ENCODE measurements at places on chromosomes 1 and 21. TPM values are rescaled to one million over a fixed set of nuclear protein-coding genes. Genes with fewer than 3 reads are reported as not detected.
A peak's percentile ranks its signal among the peaks of the same experiment; 100 is the strongest.

Gene PDPN
- total RNA-seq = 4.7 TPM

Gene S100A5
- not detected for total RNA-seq

Gene OLFM3
- total RNA-seq = not detected

Gene FAM151A
- not detected for total RNA-seq

Gene THEM5
- total RNA-seq = not detected

Gene LDLRAP1
- 22.1 TPM for total RNA-seq

Gene OVAAL
- not detected for total RNA-seq

Gene FCAMR
- not detected for total RNA-seq

Gene OR2AK2
- total RNA-seq = not detected

DNA sequence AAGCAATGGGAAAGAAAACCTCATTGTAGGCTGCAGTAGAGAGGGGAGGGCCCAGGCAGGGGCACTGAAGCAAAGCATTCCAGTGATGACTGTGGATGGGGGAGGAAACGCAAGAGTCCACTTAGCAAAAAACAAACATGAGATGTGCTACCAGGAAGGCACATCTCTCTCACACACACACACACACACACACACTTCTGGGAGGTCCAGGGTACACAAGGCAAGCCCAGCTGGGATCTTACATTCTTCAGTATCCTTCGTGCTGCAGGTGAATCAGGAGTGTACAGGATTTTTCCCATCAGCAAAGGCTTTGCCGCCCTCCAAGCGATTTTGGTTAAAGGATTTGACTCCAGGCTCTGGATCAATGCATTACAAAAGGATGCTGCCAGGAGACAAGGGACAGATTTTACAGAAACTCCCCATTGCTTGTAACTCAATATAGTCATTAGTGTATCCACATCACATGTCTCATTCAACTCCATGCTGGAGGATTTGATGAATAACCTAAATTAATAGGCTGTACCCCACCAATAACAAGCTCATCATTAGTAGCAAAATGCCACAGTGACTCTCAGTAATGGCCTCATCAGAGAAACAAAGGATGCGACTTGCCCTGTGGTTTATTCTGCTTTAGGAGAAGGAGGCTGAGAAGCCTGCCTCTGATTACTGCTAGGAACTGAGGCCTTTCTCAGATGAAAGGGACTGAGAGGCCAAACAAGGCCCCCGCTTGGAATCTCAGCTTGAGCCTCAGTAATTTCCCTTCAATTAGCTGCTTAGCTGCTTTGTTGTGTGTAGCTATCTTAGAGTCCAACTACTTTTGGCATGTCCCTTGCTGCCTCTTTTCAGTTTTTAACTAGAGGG is 41.6 kb downstream of the ABCA4 start:
- DNase-seq = no peak

DNA sequence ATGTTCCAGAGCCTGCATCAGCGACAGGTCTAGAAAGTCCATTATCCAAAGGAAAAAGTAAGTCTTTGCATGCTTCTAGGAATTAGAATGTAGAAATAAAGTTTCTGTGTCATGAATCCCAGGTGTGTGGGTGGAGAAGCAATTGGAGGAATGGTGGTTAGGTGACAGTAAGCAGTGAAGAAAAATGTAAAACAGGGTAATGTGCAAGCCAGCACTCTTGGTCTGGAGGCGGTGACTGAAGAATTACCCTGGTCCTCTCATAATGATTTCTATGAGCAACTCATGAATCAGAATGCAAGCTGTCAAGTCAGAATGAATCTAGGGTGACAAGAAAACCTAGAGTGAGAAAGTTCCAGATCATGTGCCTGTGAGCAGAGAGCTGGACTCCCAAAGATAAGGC is 33.6 kb downstream of the PLPPR4 start:
- no peak for DNase-seq

DNA sequence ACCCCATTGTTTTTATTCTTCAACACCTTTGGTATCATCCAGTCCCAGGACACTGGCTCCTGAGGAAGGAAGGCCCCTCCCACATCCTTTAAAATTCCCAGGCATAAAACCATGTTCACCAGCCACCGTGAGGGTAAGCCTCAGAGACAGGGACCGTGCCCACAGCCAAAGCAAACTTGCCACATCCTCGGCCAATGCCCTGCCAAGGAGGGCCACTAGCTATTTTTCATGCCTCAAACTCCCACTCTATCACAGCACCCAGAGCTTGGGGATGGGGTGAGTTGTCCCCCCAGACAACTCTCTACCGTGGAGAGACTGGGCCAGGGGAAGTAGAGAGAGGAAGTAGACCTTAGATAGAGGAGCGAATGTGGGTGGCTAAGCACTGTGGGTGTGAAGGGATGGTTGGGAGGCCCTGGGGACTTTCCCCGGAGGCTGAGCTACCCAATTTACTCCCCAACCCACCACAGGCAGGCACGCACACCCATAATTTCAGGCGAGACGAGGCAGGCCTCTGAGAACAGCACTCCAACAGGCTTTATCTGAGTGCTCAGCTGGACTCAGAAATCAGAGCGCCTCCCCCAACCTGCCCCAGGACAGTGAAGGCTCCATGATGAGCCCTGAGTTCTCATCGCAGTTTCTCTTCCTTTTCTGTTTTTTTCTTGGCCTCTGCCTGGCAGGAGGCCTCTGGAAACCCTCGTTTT is 15.9 kb upstream of the BTG2 start:
- DNase-seq = peak; percentile 71

DNA sequence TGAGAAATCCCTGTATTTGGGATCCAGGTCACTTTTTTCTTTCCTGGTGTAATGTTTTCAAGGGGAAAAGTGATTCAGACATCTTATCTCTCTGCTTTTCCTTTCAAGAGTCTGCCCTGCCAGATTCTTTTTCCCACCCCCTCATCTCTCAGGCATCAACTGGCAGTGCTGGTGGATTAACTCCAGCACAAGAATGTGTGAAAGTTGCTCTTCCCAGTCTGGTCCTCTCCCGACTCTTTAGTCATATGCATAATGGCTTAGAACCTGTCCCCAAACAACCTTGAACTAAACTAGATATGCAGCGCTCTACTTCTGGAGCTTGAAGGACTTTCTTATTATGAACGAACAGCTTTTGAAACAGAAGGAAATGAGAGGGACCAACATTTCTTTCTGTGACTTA is 88.5 kb downstream of the SLC44A5 start:
- DNase-seq = no peak

DNA sequence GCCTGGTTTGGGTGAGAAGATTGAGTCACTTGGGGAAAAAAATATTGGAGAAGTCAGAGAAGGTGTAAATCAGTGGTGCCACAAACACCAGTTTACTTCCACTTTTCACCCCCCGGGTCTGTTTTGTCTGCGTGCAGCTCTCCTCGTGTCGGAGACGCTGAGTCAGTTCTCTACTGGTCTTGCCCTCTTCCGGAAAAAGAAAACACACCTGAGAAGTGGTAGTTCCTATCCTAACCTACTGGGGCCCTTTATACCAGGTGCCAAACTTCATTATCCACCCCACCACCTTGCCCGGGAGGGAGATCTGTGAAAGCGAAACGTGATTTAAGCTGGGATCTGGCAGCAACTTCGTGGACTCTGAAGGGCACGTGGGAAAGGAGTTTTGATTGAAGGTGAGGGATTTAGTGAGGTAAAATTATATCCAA is 855 bp upstream of the IVNS1ABP start:
- DNase-seq = peak; percentile 70

GRCh38 chr1:183306317-183307042 is 111.7 kb downstream of the NMNAT2 start:
- peak; percentile 71 for DNase-seq

- DNase-seq = no peak
These were observed 31.5 kb upstream of the XPR1 start for GRCh38 chr1:180600343-180600742.

GRCh38 chr1:155537193-155537592 is 25.4 kb downstream of the ASH1L start:
- no peak for DNase-seq

GRCh38 chr1:153380711-153381110 is 5.3 kb upstream of the S100A12 start:
- no peak for DNase-seq

GRCh38 chr1:156538711-156539440 is 33.5 kb downstream of the IQGAP3 start:
- DNase-seq = no peak

GRCh38 chr1:156656806-156657740 is 15.2 kb downstream of the BCAN start:
- DNase-seq = peak; percentile 98

GRCh38 chr1:46471848-46472492 is 17.7 kb upstream of the DMBX1 start:
- DNase-seq = no peak

- DNase-seq = no peak
These were observed 255.1 kb downstream of the PTPRC start for GRCh38 chr1:198893763-198894444.

GRCh38 chr1:98783821-98784220 is 122.3 kb downstream of the SNX7 start:
- DNase-seq = no peak

GRCh38 chr21:38505654-38506523 is 7.6 kb upstream of the ERG start:
- DNase-seq = no peak

- no peak for DNase-seq
These were observed 69.3 kb upstream of the ANGPTL3 start for GRCh38 chr1:62528015-62528414.

DNA sequence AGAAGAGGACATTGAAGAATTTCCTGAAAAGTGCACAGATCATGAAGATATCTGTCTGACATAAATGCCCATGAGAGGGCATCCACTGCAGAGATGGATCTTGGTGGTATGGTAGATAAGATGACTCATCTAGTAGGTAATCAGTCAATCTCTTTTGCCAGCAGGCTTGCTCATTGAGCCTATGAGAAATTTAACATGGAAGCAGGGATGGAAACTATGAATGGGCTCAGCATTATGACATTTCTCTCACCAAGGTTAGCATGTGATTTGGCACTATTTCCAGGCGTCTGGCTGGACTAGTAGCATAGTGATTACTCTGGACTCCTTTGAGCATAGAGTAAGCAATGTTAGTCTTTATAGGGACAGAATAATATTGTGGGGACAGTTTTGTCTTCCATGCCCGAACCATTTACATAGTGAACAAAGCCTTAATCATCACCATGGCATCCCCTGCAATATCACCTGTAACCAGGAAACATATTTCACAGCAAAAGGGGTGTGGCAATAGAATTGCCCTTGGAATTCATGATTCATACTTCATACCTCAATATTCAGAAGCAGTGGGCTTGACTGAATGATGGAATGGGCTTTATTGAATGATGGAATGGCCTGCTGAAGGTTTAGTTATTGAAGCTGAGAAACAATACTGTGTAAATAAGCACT is 7.3 kb downstream of the OR2C3 start:
- no peak for DNase-seq

DNA sequence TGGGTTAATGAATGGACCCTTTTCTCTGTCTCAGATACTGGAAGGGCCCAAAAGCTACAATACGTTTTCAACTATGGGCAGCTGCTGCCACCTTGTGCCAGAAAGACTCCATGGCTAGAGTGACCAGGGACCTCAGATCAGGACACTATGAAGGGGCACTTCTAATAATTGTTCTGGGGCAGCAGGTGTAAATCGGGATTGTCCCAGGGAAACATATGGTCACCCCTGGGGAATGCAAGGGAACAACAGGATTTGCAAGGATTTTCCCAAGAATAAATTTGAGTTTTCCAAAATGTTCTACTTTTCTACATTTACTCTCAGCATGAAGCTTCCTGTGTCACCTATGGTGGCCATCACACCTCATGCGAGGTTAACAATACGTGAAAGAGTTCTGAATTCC is 12.0 kb upstream of the FCAMR start:
- no peak for DNase-seq

DNA sequence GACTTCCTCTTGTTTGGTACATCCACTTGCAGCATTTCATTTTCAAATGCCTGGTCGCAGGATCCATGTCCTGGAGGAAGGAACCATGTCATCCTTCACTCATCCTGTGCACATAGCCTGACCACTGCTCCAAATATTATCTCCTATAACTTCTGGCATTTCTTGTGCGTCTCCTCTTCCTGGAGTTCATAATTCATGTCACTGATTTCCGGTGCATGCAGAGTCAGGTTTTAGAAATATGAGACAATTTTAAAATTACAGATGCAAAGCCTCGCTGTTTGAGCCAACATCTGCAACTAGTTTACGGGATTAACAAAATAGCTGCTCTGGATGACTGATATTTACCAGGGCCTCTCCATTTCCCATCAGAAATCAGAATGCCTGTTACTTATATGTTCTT is 268.1 kb downstream of the DNM3 start:
- DNase-seq = no peak

- DNase-seq = peak; percentile 87
These were observed 61.9 kb downstream of the TIAM1 start for GRCh38 chr21:31282095-31282709.

DNA sequence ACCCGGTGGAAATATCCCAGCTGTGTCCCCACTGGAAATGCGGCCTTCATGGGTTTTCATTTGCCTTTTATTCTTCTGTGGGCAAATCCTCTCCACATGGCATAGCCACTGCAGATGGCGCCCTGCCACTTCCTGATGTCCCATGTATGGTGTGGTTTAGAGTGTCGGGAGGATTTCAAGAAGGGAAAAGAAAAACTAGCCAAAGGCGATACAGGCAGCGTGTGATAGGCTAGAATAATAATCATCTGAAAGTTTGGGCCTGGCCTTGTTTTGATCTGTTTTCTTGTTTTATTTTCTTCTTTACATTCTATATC is 123.6 kb downstream of the PEX14 start:
- DNase-seq = no peak

DNA sequence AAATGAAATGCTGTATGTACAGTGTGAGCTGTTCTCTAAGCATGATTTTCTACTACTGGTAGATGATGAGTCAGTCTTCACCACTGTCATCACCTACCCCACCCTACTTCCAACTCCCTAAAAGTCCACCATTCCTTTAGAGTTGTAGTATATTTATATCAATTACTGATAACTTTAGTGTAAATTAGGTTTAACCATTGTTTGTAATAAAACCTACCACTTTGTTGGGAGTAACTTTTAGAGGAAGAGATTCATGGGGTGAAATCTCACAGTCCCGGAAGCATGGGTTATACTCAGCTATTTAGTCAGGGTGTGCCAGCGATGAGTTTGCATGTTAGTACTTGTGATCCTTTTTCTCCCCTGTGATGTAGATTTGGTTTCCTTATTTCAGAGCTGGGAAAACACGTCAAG is 17.1 kb downstream of the MORC3 start:
- DNase-seq = peak; percentile 79

All from osteoblast (primary cell).